Tibial nerve (tissue), 4 donors: ENCODE measurements at places on chromosomes 6 and 20.
A peak's percentile ranks its signal among the peaks of the same experiment; 100 is the strongest.

- DNase-seq, result no peak
These were observed 617 bp upstream of the TSPYL1 start for GRCh38 chr6:116280161-116280932.

DNA sequence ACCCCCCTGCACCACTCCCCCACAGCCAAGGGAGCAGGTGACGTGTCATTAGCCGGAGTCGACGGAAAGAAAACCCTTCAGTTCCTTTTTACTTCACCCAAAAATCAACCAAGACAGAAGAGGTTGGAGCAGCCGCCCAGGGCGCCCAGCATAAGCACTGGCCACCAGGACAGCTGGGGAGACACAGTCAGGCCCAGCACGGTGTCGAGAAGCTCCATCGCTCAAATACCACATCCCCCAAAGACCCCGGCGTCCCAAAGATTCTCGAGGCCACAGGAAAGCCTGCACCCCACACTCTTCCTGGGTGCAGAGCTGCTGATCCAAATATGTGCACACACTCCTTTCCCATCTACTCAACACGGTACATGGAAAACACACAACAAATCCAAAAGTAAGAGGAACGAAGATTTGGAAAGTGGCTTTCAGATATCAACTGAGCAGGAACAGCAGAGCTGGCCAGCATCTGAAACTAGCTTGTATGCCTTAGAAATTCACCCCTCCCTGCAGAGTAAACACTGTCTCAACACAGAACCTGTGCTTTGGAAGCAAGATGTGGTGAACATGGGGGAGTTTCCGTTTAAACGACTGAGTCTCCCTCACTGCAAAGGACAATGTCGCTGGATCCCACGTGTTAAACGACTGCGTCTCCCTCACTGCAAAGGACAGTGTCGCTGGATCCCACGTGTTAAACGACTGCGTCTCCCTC, 54.6 kb downstream of the DLL1 start:
- DNase-seq, result no peak

DNA sequence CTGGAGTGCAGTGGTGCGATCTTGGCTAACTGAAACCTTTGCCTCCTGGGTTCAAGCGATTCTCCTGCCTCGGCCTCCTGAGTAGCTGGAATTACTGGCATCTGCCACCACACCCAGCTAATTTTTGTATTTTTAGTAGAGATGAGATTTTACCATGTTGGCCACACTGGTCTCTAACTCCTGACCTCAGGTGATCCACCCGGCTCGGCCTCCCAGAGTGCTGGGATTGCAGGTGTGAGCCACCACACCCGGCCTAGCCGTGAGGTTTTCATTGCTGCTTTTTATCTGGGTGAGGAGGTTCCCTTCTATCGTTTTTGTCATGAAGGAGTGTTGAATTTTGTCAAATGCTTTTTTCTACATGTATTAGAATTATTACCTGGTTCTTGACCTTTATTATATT, 23.9 kb downstream of the SRC start:
- no peak for DNase-seq

GRCh38 chr6:116059713-116060571, 749 bp downstream of the FRK start:
- no peak for DNase-seq

GRCh38 chr20:50175938-50176933, 14.4 kb upstream of the CEBPB start:
- no peak for DNase-seq

DNA sequence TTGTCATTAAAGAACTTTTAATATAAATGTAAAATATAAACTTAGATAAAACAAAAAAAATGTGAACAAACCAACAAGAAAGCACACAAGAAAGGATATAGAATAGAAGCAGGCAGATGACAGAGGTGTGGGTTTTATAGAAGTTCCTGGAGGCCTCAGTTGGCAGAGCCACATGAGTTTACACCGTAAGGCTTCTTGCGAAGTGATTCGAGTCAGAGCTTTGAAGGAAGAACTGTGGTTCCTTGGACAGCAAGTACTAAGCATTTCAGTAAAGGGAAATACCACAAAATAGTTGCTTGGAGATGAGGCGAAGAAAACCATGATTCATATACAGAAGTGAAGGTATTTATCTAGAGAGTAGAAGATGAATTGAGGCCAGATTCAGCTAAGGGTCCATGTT, 207.9 kb upstream of the EYA4 start:
- DNase-seq, result no peak

GRCh38 chr6:92753956-92754355, 665.4 kb downstream of the EPHA7 start:
- no peak for DNase-seq

GRCh38 chr6:133467982-133468380, 226.8 kb downstream of the EYA4 start:
- DNase-seq, result no peak

- DNase-seq, result no peak
These were observed 104.4 kb downstream of the NCR2 start for GRCh38 chr6:41439524-41440418.

- DNase-seq, result no peak
These were observed 3.7 kb upstream of the LPIN3 start for GRCh38 chr20:41336711-41337492.

DNA sequence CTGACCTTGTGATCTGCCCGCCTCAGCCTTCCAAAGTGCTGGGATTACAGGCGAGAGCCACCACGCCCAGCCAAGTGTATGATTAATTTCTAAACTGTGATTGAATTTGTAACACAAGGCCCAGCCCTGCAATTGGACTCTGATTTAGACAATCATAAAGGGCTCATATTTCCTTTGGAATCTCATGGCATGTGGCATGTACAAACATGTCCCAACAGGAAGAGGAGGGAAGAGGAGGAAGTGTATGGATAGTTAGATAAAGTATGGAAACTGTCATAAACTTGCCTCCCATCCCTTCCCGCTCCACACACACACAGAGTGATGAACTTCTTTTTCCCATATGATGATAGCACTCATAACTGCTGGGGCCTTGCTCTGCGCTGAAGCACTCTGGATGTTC, 27.2 kb upstream of the QKI start:
- no peak for DNase-seq

- DNase-seq, result no peak
These were observed 15.4 kb upstream of the IP6K3 start for GRCh38 chr6:33761922-33762629.

DNA sequence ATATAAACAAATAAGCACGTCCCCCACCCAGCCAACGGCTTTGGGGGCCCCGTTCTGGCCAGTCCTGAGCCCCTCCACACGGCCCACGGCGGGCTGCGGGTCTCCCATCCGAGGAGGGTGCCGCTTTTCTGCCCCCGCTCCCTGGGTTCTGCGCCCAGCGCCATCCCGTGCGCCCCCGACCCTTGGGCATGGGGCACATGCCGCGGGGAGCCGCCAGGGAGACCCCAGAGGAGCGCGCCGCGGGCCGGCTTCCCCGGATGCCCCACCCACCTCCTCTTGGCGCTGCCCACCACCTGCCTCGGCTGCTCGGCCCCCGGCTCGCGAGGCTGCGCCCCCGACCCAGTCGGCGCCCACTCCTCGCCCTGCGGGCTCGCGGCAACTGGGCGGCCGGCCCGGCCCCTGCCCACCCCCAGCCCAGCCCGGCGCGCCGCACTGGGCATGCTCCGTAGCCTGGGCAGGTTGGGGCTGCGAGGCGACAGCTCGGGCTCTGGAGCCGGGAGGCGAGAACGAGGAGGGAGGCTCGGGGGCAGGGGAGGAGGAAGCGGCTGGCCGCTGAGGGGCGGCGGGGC, 570 bp upstream of the PLCB4 start:
- no peak for DNase-seq

DNA sequence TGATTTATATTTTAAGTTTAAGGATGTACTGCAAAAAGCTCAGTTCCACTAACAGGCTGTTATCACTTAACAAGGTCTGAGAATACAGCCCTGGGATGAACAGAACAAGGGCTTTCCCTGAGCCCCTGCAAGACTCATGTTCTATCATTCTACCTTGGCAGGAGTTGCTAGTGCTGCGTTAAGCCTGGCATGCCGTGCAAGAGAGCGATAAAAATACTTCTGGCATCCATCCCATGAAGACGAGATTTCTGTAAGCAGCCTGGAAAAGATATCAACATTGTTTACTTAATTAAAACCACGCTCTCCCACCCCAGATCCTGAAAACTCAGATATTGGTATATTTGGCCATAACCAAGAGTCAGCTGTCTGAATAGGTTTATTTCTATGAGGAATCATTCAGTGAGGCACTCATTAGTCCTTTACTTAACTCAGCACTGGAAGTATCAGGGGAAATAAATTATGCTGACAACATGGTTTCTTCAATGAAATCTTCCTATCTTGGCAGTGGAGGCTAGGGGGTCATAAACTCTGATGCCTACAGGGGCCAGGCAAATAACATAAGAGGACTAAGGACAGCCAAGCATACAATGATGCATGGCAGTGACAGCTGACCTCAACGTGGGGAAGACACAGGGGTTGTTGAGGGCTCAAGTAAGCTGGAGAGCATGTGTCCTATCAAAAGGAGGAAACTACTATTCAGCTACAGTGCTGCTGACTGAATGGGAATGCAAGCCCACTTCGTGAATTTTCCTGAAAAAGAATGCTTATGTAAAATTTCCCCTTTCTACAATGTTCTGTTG, 37.6 kb upstream of the LYRM2 start:
- no peak for DNase-seq

- no peak for DNase-seq
These were observed 1237.5 kb upstream of the MAP3K7 start for GRCh38 chr6:91824331-91824730.

- DNase-seq, result no peak
These were observed 12.5 kb upstream of the TMEM30A start for GRCh38 chr6:75296811-75297779.

DNA sequence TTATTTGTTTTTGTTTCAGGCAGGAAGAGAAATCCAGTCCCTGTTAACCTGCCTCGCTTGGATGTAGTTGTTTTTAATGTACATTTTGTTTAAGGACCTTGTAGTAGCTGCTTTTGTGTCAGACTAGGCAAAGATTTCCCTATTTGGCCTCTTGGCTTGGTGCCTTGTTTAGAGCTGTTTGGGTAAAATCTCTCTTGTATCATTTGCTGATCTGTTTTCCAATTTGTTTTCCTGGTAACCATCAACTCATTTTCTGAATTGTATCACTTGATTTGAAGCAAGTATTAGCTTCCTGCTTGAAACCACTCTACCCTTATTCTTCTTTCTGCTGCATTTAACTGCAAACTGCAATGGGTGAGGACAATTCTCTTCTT, 160.7 kb downstream of the ZFAND3 start:
- no peak for DNase-seq

- no peak for DNase-seq
These were observed 11.6 kb upstream of the NTSR1 start for GRCh38 chr20:62696989-62697388.

DNA sequence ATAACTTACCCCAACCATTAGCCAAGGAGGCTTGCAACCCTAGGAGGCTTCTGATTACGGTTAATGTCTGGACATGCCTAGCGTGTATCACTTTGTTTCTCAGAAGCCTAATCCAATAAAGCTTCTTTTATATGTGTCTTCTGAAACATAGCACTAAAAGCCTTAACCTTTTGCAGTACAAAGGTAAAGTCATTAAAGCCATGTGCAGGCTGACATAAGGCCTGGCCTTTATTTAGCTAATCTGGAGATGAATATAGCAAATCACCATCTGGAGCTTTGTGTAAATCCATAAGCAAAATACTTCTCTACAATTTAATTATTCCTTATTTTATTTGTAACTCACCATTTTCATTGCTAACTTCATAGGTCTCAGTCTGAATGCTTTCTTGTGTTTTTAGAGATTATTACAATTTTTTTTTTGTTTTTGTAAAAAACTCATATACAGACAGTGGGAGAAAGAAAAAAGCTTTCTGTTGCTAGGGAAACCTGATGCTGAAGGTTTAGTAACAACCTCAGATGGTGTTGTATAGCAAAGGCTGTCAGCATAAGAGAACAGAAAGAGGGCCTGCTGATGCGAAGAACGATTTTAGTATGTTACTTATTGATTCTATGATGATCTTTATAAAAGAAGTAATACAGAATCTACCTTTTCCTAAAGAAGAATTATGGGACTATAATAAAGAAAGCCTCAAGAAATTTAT, at the start of gene EYS:
Gene EYS (minus strand): TSS at position 101 of the 701 bp plus-strand sequence. CDS start 211,816 bp downstream, outside the sequence.
- DNase-seq, result no peak

DNA sequence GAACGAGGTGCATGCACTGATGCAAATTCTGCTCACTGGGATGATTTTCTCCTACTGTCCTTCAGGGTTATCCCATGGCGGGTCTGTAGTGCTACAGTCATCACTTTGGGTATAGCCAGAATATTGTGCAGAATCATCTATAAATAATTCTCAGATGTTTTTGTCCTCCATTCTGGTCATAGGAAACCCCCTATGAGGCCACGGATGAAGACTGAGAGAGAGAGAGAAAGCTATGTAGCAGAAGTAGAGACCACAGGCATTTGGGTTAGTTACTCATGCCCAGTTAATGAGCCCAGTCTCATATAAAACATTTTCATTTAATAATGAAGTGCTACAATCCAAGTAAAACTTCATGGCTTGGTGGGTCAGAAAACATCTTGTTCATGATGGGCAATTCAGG, 145.1 kb upstream of the PLN start:
- DNase-seq, result no peak

GRCh38 chr20:59818911-59819310, 114.5 kb downstream of the SYCP2 start:
- DNase-seq, result peak; percentile 3

DNA sequence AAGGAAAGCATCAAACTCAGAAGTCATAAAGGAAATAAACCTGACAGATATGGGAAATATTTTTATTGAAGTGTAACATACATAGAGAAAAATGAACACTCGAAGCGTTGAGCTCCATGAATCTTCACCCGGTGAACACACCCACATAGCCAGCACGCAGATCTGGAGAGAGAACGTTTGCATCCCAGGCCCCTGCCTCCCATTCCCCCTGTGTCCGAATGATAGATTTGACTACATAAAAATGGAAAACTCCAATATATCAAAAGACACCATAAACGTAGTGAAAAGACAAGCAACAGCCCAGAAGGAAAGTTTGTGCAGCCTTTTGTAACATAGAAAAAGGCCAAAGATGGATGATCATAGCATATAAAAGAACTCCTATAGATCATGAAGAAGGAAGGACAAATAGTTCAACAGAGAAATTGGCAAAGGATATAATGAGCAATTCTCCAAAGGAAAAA, 17.1 kb downstream of the SYNJ2 start:
- no peak for DNase-seq

DNA sequence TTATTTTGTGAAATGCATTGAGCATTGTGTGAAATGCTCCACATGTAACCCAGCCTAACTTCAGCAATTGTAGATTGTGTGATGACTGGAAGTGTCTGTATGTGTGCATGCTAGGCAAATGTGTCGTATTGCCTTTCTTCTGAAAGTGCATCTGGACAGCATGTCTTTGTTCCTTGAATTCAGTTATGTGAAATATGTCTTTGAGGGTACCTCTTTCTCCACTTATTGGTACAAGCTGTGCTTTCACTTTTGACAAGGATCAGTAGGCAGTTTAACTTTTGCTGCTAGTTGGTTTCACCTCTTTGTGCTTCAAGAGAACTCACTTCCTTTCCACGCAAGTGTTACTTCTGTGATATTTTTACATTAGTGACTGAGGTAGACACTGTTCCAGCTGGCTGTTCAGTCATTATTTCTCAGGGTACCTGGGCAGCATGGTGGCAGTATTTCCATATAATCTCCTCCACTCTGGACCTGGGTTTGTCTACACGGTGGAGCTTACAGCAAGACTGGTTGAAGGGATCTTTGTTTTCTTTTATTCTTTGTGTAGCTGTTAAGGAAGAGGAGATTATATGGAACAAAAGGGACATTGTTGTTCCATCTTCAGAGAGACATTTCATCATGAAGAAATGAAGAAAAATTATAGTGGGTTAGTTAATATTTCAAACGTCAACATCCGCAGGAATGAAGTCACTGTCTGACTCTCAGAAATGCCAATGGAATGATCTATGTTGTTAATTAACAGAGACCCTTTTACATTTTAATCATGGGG, 175.4 kb downstream of the UTRN start:
- DNase-seq, result no peak

GRCh38 chr6:147137986-147138385, 66.2 kb upstream of the STXBP5 start:
- no peak for DNase-seq
